ENCODE measurements at places on chromosomes 5 and 9.

GRCh38 chr5:1536871-1537602, 13.3 kb upstream of the LPCAT1 start:
- DNase-seq, result no peak

DNA sequence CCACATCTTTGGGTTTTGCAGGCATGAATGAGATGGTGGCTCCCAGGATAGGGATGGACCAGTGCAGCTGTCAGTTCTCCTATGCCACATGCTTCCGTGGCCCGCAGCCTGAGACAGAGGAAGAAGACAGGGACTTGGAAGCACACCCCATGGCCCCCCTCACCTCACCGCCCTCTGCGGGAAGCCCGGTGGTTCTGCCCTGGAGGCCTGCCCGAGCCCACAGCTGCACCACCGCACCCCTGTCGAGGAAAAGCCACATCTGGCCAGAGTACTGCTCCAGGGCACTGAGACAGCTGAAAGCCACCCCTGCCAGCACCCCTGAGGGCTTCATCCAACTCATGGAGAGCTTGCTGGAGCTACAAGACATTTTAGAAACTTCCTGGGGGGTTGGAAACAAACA, 7.6 kb upstream of the TRMT10B start:
- no peak for DNase-seq

DNA sequence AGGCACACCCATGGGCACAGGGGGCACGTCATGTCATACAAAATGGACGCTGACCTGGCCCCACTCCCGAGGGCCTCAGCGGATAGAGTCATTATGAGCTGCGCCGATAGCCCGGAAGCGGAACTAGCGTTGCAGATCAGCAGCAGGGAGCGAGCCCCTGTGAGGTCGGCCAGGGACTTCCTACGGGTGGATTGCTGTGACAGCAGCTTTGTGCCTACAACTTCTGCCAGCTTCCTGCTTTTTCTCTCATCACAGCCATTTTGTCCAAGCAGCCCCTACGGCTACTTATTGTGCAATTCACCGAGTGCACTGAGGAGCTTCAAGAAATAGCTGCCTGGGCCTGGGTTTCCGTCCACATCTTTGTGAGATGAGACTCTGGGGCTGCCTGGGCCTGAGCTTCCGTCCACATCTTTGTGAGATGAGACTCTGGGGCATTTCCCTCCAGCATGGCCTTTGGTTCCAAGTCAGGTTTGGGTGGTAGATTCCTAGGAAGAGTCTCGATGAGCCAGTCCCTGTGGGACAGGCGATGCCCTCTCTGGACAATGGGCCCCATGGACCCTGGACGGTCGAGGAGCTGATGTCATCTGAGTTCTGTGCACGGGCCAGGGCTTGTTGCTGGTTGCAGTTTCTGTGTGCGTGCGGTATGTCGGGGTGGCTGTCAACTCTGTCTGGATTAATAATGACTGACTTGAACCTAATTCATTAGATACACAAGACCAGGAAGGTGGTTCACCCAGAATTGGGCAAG, 67.0 kb upstream of the GNE start:
- DNase-seq, result no peak

- no peak for DNase-seq
These were observed 76.6 kb upstream of the NR4A3 start for GRCh38 chr9:99745085-99745484.

GRCh38 chr5:2240118-2240904, 357.6 kb upstream of the IRX4 start:
- no peak for DNase-seq

GRCh38 chr5:81302596-81302995, 1.2 kb downstream of the ZCCHC9 start:
- no peak for DNase-seq

GRCh38 chr5:123035360-123035917, 1.1 kb downstream of the PPIC start:
- DNase-seq, result peak; percentile 19

- no peak for DNase-seq
These were observed 94.3 kb downstream of the TSSK1B start for GRCh38 chr5:113340537-113340936.

DNA sequence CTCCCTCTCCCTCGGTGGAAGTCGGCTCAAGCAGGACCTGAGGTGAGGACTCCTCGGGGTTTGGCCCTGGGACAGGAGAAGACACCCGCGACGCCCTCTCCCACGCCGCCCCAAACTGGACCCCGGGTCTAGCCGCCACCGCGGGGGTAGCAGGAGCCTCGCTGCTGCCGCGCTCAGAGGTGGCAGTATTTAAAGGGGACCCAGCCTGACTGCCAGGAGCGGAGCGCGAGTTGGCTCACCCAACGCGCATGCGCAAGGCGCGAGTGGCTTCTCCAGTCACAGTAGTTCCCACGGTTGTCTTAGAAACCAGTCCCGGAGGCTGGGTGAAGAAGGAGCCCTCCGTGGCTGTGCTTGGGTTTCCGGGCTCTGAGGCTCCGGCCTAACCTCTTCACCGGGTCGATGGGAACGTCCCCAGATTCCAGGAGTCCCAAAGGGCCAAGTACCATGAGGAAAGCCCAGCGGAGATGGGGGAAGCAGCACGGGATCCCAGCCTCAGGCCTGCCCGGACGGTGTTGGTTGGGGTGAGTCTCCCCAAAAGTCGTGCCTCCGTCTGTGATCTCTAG, 477.8 kb downstream of the SPATA31A7 start:
- no peak for DNase-seq

DNA sequence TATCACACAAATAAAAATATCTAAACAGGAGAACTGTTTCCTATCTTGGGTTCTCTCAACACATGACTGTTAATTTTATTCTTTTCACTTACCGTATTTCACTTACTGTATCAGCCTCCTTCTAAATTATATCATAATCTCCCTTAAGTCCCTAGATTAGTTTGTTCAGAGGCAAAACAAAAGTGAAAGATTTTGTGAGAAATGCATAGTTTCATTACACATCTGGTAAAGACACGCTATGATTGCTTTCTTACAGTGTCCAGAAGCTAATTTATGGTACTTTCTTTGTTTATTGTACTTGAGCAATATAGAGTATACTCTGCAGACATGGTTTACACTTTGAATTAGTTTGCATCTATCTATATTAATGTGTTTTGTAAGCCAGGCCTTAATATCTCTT, 159.7 kb upstream of the TLX3 start:
- DNase-seq, result no peak

- DNase-seq, result no peak
These were observed 76.3 kb upstream of the TNFSF8 start for GRCh38 chr9:115006660-115007059.

DNA sequence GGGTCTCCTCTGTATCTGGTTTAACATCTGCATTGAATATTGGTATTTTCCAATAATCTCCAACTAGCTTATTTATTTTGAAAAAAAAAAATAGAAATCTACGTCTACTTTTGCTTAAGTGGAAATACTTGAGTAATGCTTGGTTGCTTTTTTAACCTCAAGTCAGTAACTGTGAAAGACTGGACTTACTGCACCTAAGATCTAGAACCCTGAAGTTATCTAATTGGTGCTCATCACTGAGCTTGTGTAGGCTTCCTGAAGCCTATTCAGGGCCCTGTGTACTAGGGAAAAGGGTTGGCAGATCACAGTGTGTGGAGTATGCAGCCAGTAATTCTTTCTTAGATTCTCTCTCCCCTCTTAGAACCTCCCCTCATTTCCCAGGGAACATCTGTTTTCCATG, 16.2 kb downstream of the SLC1A1 start:
- DNase-seq, result no peak

DNA sequence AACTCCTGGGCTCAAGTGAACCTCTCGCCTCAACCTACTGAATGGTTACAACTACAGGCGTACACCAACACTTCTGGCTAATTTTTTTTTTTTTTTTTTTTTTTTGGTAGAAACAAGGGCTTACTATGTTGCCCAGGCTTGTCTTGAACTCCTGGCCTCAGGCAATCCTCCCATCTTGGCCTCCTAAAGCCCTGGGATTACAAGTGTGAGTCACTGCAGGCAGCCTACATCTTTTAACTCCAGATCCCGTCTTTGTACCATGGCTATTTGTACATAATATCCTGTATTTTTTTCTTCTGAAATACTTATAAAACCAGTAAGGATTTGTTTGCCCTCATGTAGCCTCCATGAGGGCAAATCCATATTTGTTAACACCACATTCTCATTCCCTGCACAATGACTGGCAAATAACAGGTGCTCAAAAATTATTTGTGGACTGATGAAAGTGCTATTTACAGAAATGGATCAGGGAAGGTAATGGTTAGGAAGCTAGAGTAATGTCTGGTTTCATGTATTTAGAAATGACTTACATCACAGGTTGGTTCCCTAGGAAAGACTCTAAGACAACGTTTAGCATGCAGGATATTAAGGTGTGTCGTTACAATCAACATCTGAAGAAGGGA, 51.9 kb upstream of the POU5F2 start:
- no peak for DNase-seq

GRCh38 chr9:73741316-73741715, 589.7 kb downstream of the ANXA1 start:
- DNase-seq, result no peak

GRCh38 chr5:95836544-95836943, 14.0 kb upstream of the GLRX start:
- no peak for DNase-seq

DNA sequence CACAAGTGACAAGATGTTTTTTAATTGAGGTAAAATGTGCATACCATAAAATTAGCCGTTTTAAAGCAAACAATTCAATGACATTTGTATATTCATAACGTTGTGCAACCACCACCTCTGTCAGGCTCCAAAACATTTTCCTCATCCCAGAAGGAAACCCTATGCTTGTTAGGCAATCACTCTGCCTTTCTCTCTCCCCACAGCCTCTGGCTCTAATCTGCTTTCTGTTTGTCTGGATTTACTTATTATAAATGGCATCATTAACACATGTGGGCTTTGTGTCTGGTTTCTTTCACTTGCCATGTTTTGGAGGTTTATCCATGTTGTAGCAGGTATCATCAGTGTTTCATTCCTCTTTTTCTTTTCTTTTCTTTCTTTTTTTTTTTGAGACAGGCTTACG, 1.4 kb upstream of the N4BP3 start:
- no peak for DNase-seq

- no peak for DNase-seq
These were observed 160.7 kb upstream of the MEF2C start for GRCh38 chr5:89043676-89044075.

DNA sequence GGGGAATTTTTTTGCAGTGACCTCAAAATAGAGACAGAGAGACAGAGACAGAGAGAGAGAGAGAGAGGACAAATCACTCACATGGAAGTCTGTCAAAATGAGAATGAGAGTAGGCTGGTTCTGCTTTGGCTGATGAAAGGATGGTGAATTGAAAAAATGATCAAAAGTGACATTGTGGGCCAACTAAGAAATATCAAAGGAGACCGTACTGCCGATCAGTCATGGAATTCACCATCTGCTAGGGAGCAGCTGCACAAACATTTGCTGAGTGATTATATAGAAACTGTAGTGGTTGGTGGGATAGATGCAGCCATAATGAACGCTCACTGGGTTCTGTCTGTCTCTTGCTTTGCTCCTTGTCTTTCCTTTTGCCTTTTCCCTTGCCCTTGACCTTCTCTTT, 476.6 kb upstream of the SGCD start:
- DNase-seq, result no peak

DNA sequence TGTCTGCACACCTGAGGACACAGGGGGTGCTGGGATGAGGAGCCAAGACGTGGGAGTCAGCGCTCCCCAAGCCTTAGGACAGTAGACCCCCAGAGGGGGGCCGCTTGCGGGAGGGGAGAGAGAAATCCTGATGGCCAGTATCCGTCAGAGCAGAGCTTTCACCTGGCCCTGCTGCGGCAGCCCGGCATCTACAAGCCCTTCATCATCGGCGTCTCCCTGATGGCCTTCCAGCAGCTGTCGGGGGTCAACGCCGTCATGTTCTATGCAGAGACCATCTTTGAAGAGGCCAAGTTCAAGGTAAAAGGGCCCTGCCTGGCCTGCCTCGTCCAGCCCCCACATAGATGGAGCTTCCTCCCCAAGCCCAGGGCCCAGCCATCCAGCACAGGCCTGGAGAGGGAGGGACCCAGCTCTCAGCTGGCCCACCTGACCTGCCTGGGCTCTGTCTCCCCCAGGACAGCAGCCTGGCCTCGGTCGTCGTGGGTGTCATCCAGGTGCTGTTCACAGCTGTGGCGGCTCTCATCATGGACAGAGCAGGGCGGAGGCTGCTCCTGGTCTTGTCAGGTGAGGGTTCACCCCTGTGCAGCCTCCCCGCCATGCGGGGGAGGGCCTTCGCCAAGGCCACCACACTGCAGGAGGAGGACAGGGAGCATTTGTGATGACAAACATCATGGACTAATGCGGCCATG, 6.7 kb downstream of the SLC2A8 start:
- no peak for DNase-seq

DNA sequence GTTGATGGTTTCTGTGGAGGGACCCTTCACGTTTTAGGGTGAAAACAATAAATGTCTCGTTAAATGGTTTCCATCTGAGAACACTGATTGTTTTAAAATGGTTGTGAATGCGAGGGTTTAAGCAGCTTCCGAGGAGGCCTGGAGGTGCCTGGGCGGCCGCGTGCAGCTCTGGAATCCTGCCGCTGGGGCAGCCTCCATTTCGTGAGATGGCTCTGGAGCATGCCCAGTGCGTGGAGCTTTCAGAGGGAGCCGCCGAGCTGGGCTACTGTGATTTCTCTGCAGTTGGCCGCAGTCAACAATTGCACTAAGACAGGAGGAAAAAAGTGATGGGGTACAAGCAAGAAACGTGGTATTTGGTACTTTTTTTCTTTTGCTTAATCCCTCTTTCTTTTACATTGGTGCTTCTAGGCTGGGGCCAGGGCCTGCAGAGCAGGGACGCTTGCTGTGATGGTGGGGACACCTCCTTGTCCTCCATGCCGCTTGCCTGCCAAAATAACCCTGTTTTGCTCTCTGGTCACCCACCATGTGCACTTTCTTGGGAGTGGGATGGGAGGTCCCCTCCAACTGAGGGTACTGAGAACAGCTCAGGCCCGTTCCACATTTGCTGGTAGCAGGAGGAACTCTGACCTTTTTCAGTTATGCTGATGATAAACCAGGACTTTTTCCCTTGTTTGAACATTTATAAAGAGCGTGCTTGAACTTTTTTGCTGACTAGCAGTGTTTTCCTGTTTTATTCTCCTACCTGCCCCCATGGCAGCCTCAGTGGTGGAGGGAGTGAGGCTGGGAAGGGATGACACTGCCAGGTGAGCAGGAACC, 47.1 kb downstream of the EHMT1 start:
- DNase-seq, result peak; percentile 67

DNA sequence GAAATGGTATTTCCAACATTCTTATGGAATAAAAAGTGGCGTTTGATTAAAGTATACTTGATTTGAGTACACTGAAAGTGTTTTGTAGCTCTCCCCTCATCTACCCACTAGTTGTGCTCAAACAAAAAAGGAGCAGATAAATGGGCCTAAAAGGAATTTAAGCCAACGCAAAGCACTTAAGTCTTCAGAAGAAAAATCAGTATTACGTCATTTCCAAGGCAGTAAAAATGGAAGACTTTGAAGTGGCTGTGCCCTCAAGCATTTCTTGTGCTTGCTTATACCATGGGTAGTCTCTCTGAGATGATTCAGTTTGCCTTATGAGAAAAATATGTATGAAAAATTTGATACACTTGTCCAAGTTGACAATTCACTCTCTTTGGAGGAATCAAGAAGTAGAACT, 279.9 kb upstream of the CD180 start:
- no peak for DNase-seq

Measured in cerebellar cortex (tissue), 1 donor.